ENCODE measurements at places on chromosomes 16 and 17. TPM values are rescaled to one million over a fixed set of nuclear protein-coding genes. Genes with fewer than 3 reads are reported as not detected.

Gene ARRB2
- 73.4 TPM for total RNA-seq

Gene CDYL2
- 5.2 TPM for total RNA-seq

Gene SRP68
- 91.6 TPM for total RNA-seq

Gene MVP
- 1.6 TPM for total RNA-seq

Gene SYT17
- total RNA-seq: 3.1 TPM

Measured in neural crest cell (in vitro differentiated cells).